Right kidney (tissue), 9 donors: ENCODE measurements at places on chromosomes 12 and 14.

DNA sequence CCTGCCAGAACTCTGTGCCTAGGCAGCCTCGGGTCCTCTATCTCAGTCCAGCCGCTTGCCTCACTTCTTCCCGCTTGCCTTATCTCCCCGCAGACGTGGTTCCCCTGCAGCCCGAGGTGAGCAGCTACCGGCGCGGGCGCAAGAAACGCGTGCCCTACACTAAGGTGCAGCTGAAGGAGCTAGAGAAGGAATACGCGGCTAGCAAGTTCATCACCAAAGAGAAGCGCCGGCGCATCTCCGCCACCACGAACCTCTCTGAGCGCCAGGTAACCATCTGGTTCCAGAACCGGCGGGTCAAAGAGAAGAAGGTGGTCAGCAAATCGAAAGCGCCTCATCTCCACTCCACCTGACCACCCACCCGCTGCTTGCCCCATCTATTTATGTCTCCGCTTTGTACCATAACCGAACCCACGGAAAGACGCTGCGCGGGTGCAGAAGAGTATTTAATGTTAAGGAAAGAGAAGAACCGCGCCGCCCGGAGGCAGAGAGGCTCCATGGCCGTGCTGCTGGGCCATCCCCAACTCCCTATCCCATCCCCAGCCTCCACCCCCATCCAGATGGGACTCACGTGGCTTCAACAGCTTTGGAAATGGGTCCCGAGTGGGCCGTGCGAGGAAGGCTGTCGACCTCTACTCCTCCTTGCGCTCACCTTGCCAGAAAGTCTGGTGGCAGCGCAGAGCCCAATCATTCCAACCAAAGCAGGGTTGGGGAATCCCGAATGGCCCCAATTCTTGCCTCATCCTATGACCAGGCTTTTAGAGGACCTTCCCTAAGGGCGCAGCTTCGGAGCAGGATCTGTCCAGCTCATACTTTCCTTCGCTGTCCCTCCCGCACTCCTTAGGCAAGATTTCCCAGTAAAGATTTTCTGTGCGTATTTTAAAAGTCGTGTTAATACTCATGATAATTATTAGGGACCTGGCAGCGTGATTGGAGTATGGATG is 6.5 kb downstream of the HOXC13 start:
- DNase-seq: no peak

DNA sequence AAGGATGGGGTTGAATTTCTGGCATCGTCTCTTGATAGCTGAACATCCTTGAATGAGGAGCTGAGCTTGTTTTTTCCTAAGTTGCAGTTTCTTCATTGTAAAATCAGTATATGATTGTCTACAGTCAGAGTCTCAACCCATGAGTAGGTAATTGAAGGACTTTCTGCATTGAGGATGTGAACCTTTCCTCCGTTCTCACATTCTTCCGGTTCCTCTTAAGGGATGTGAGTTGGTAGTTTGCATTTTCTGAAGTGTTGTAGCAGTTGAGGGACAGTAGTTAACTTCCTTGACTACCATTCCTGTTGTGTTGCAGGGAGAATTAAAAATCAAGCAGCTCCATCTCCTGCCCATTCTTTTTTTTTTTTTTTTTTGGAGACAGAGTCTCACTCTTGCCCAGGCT is 19.1 kb downstream of the TPCN1 start:
- no peak for DNase-seq

GRCh38 chr12:90010089-90010488 is 301.5 kb upstream of the ATP2B1 start:
- no peak for DNase-seq

GRCh38 chr14:82313889-82314288 is 780.2 kb upstream of the SEL1L start:
- no peak for DNase-seq

GRCh38 chr12:24979329-24979728 is 30.4 kb upstream of the BCAT1 start:
- no peak for DNase-seq

GRCh38 chr12:131101703-131102492 is 148.2 kb downstream of the ADGRD1 start:
- DNase-seq: no peak

DNA sequence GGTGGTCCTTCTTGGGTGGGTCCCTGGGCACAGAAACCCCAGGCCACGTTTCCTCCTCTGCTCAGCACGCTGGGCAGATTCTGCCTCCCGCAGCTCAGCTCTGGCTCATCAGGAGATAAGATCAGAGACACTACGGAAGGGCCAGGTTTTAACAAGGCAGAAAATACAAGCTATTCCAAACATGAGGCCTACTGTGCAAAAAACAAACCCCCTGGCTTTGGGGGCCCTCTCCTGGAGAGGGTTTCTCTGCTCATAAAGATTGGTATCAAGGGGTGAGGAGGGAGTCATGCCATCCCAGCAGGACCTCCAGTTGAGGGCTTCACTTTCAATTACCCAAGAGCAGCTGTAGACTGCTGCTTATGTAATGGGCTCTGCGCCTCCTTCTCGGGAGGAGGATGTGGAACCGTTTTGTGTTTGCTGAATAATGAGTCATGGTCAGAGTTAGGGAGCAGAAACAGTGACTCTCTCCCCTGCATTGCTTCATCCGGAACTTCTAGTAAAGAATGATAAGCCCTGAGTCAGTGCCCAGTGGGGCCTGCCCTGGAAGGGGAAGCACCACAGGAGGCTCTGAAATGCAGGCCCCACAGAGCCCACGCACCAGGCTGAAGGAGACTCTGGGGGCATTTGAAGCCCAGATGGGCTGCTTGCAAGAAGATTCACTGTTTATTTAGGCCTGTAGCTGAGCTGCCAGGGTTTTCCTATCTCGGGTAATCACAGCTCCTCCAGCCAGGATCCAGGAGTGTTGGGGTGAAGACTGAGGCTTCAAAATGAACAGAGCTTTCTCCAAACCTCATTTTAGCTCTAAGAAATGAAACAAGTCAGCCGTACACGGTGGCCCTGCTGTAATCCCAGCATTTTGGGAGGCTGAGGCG is 79.3 kb downstream of the SSPN start:
- DNase-seq: no peak

DNA sequence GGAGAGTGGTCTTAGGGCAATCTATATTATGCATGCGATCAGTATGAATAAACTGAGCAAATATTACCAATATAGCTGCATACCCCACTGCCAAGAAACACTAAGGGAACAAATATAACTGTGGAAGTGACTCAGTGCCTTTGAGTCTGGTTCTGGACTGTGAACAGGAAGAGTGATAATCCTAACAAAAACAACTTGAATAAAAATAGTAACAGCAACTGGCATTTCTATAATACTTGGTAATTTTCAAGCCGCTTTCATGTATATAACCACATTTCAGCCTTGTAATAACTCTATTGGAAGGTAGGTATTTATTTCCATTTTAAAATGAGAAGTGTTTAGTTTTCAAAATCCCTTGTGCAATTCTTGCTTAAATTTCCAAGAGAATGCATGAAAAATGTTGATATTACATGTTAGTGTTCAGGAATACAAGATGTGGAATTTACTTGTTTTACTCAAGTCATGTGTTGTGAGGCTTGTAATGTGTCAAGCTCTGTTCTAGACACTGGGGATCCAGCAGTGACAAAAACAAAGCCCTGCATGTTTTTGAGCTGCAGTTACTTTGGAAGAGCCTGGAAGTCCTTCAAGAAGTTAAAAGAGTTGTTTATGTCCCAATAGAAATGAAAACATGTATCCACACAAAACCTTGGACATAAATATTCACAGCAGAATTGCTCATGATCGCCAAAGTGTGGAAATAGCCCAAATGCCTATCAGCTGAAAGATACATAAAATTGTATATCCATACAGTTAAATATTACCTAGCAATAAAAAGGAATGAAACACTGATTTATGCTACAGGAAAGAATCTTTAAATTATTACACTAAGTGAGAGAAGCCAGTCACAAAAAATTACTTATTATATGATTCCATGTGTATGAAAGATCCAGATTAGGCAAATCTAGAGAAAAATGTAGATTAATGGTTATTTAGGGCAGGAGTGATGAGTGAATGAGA is 338.1 kb upstream of the TMEM132C start:
- no peak for DNase-seq

- DNase-seq: no peak
Measured at GRCh38 chr12:116684891-116685290, 53.0 kb downstream of the SPRING1 start.

DNA sequence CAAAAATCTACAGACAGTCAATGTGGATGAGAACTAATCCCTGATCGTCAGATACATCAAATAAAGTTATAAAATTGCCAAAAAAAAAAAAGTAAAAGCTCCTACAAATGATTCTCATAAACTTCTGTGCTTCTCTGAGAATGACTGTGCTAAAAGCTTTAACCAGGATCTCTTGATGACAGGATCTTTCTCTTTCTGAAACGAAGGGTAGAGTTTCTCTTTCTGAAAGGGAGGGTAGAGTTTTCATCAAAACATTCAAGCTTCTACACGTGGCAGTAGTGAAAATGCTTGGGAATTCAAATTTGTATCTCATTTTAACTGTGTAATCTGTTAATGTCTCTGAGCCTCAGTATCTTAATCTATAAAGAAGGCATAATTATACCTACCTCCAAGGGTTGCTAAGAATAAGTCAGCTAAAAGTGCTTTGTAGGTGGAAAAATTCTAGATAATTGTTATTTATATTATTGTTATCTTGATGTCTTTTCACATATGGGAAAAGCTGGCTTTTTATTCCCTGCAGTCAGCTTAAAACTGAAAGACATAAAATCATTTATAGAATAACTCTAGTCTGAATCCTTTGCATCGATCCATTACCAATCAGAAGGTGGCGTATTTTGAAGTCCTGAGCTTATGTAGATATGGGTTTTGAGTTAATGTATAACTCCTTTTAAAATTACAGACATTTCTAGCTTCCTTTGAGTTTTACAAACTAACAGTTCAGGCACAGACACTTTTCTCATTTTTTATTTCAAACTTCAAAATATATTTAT is 157.4 kb downstream of the DACT1 start:
- DNase-seq: no peak

DNA sequence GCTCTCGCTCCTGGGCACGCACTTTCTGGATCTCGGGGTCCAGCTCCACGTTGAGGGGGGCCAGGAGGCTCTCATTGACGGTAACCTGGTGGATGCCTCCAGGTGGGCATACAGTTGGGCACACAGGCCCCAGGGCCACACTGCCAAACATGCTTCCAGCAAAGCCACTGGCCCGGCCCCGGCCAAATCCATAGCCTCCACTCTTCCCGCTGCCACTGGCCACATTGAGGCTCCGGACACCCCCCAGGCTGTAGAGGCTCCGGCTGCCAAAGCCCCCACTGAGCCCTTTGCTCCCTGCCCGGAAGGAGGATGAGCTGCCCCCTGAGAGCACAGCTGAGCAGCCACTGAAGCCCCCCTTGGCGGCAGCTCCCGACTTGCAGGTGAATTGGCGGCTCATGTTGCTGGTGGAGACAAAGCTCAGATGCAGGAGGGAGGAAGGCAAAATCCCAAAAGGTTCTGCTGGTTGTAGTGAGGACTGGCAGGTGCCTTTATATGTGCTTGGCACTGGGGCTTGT is at the start of gene KRT71:
Gene KRT71, minus strand, starts transcription at position 465 of the 515 bp plus-strand sequence. Its CDS starts 68 bp downstream, at position 397.
- DNase-seq: no peak

DNA sequence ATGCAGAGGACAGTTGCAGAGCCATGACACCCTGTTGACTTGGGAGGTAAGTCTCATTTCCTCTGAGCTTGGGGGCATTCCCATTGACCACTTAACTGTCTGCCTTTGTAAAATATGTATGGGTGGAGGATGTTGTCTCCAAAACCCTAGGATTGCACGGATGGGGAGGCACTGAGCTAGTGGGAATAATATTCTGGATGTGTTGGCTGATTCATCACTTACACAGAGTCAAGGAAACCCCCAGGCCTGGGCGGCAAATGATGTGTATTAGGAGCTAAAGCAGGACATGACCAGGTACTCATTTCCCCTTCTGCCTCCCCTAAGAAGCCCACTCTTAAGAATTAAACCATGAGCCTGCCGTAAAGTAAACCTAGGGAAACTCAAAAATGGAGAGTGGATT is 319.4 kb downstream of the VRK1 start:
- no peak for DNase-seq

DNA sequence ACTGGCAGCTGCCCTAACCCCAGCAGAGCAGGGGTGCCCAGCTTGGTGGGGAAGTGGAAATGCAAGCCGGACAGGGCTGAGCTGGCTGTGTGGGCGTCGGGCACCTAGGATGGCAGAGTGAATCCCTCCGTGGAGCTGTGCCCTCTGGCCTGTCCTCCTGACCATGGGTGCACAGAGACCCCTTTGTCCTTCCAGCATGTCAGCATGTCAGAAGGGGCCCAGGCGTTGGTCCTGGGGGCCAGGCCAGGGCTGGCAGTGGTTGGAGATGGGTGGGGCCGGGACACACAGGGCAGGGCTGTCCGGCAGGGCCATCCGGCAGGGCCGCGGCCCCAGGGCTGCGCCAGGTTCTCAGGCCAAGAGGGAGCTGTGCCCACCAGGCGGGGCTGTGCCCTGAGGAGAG is 8.8 kb upstream of the TEX22 start:
- no peak for DNase-seq

- DNase-seq: no peak
Measured at GRCh38 chr14:34718750-34719304, 4.4 kb upstream of the CFL2 start.

- DNase-seq: peak; percentile 57
Measured at GRCh38 chr12:65533177-65533883, 254.8 kb downstream of the MSRB3 start.

DNA sequence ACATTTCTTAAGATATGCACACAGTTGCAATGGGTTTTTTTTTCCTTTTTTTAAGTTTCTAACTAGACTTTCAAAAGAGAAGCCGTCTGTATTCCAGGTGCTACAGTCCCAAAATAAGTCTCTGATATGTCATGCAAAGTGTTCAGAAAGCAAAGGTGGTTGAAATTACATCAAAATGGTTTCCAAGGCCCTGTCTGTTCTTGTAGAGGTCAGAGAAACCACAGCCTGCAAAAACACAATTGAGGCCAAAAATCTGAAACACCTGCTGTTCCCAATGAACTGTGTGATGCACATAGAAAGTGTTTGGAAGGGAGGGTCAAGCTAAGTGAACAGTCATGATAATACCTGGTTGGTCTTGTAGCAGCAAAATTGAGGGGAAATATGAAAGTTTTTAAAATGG is 91.0 kb downstream of the VRK1 start:
- DNase-seq: no peak

- DNase-seq: no peak
Measured at GRCh38 chr12:132355742-132356681, 26.6 kb upstream of the GALNT9 start.

- no peak for DNase-seq
Measured at GRCh38 chr14:34619471-34619870, 10.5 kb downstream of the SNX6 start.

- no peak for DNase-seq
Measured at GRCh38 chr12:124694846-124695497, 127.6 kb upstream of the NCOR2 start.

- no peak for DNase-seq
Measured at GRCh38 chr12:26530461-26530860, 302.5 kb downstream of the ITPR2 start.

- no peak for DNase-seq
Measured at GRCh38 chr12:130568501-130568900, 147.6 kb downstream of the RIMBP2 start.

GRCh38 chr12:90819709-90820108 is 135.3 kb downstream of the CCER1 start:
- no peak for DNase-seq

- no peak for DNase-seq
Measured at GRCh38 chr12:130470969-130471368, 133.3 kb downstream of the PIWIL1 start.
